ENCODE measurements at places on chromosomes 12 and 14.

- no peak for ATAC-seq
These were observed 42.9 kb downstream of the IGF1 start for GRCh38 chr12:102437511-102437910.

DNA sequence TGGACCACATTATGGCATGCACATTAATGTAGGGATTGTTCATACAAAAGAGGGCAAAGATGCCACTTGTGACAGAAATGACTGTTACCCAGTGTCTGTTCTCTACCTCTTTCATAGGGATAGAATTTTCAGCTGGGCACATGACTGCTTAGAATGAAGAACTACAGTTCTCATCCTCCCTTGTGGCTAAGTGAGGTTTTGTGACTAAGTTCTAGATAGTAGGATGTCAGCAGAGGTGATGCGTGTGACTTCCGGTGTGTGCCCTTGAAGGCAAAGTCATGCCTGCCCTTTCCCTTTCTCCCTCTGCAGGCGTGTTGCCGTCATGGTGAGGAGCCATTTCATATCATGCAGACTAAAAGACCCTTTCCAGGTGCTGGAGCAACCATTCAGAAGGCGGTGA lies 99.3 kb downstream of the CACNA1C start:
- no peak for ATAC-seq

GRCh38 chr14:72024043-72024407 lies 91.8 kb downstream of the RGS6 start:
- ATAC-seq: no peak

- ATAC-seq: no peak
These were observed 64.7 kb downstream of the KIF26A start for GRCh38 chr14:104203071-104203425.

- ATAC-seq: peak; percentile 68
These were observed 10.6 kb downstream of the DDX54 start for GRCh38 chr12:113174461-113175384.

- ATAC-seq: no peak
These were observed 979.4 kb downstream of the GALC start for GRCh38 chr14:87013583-87013982.

- no peak for ATAC-seq
These were observed 185.4 kb downstream of the ALG10B start for GRCh38 chr12:38501991-38502390.

DNA sequence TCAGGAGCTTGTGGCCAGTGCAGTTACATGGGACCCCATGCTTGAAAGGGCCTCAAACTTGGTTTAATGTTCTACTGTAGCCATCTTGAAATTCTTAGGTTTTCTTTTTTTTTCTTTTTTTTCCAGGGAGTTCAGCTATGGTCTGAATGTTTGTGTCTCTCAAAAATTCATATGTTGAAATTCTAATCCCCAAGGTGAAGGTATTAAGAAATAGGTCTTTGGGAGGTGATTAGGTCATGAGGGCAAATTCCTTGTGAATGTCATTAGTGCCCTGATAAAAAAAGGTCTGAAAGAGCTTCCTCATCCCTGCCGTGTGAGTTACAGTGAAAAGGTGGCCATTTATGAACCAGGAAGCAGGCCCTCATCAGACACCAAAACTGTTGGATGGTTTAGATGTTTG lies 324.1 kb downstream of the C12orf75 start:
- ATAC-seq: peak; percentile 61

- ATAC-seq: no peak
These were observed 59.1 kb upstream of the TMEM263 start for GRCh38 chr12:106896603-106897002.

- ATAC-seq: no peak
These were observed 2.4 kb downstream of the RNASE8 start for GRCh38 chr14:21059842-21060613.

GRCh38 chr12:110667671-110668070 lies 21.2 kb downstream of the HVCN1 start:
- ATAC-seq: no peak

DNA sequence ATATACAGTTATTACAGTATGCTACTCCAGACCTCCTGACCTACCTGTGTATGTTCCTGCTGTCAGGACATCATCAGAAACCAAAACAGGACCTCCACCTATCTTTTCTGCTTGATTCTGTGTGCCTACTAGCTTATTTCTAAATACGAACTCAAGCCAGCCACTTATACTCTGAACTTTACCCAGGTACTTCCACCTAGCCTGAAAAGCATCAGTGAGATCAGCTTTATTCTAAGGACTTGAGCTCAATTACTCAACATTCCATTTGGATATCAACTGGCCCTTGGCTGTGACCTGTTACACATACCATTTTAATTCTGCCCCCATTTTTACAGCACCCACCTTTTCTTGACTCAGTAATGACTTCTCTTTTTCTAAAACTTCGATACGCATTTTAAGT lies 29.2 kb downstream of the TRIP11 start:
- no peak for ATAC-seq

DNA sequence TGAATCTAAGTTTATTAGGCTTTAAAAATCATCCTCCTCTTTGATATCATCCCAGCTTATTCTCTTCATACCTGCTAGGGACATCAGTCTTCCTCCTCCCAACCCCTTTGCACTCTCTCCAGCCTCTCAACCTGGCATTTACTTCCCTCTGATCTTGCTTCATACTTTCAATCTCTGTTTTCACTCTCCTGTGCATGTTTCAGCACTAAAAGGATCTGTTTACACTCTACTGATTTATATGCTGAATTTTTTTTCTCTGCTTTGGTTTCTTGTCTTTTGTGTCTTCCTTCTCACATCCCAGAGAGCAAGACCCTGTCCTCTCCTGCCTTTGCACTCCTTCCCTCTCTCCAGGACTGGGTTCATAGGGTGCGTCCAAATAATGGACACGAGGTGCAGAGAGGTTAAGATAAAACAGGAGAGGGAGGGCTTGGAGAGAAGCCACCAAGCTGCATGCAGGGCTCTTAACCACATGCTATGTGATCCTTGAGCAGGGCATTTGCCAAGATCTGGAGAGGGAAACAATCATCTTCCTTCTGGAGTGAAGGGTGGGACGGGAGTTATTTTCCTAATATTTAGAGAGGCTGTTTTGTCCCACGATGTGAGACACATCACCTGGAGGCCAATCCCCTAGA lies 3.0 kb upstream of the CISTR start:
- ATAC-seq: no peak

Measured in gastroesophageal sphincter (tissue), 4 donors.